ENCODE measurements at places on chromosomes 12 and 14. TPM values are rescaled to one million over a fixed set of nuclear protein-coding genes. Genes with fewer than 3 reads are reported as not detected.

DNA sequence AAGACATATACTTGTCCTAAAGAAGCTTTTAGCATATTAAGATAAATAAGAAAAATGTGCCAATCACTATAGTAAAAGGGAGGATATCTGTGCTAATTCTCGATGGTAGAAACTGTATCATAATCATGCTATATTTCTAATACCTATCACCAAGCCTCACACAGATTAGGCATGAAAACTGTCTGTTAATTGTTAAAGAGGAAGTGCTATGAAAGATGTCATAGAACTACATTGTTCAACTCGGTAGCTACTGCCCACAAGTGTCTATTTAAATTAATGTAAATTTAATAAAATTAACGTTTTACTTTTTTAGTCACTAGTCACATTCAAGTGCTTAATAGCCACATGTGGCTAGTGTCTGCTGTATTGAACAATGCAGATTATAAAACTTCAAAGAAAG is 77.5 kb upstream of the KICS2 start:
- DNase-seq: no peak

DNA sequence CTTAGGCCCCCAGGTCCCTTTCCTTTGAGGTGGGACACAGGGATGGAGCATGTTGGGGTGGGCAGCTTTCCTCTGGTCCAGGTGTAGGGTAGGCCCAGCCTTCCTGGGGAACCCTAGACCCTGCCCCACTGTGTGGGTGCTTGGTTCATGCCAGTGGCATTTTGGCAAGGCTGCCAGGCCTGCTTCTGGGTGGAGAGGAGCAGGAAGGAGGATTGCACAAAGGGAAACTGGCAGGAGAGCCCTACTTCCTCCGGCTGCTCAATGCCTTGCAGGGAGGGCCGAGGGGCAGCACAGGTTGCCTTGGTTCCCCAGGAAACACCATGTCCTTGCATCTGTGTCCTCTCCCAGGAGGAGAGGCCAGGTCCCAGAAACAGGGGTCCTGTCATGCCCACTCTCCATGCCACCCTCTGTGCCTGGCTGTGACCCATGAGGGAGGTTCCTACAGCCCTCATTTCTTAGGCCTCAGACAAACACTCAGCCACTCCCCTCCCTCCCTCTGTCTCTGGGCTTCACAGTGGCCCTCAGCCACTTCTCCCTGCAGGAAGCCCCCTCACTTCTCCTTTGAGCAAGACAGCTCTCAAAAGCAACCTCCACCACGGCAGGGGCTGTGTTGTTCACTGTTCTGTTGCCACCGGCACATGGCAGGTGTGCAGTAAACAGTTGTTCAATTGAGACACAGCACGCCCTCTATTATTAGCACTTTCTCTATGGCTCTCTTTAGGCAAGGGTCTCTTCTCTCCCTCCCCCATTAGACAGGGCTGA is 6.8 kb upstream of the KRT80 start:
- peak; percentile 73 for DNase-seq

DNA sequence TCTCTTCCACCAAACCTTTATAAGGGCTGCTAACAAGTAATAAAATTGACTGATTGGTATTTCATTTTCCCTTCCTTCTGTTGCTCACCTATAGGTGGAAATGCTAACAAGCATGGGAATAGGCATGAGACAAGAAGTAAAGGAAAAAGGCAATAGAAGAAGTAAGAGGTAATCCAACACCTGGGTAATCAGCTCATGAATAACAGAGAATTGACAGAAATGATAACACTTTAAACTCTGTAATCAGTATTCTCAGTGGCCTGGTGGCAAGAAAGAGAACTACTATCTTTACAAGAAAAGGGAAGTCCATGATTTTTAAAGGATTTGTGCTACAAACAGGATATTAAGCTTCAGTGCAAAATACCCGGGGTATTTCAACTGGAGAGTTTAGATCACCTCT is 737.8 kb downstream of the RERGL start:
- no peak for DNase-seq

The PTPRR gene
- total RNA-seq: 15.5 TPM

DNA sequence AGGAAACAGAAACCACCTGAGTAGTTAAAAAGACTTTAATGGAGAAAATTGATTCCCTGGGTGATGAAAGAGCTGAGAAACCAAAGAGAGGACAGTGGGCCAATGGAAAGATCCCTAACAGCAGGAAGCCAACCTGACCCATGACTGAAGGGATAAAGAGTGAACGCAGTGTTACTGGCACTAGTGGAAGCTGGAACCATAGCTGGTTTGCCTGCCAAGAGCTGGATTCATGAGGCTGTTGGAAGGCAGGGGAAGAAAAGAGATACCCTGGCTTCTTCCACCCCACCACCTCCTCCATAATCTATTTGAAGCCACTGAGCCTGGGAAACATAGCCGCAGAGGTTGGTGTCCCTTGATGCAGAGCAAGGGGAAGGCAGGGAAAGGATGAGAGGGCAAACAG is 125.5 kb upstream of the PRKD1 start:
- DNase-seq: no peak

The ST8SIA1 gene
- total RNA-seq: 1.6 TPM

The MMP17 gene
- 40.1 TPM for total RNA-seq

DNA sequence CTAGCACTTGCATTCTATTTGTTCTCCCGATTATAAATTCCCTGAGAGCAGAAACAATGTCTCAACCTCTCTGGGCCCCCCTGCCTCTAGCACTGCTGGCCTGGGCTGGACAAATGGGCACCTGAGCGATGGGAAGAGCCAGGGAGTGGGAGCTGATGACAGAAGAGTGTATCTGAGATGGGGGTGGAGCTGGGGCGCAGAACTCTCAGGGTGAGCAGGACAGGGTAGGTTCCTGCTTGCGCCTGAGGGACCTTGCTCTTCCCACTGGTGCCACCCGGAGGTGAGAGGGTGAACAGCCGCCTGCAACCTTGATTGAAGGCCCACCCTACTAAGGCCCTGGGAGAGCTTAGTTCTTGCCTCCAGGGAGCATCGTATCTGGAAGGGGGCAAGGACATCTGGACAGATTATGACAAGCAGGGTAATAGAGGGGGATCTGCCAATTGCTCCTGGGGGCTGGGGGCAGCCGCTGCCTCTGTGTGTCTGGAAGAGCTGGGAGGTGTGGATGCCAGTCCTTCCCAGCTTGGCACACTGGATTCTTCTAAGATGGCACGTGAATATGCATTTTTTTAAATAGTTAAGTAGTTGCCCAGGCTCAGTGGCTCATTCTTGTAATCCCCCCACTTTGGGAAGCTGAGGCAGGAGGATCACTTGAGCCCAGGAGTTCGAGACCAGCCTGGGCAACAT is 43.0 kb upstream of the TSPAN9 start:
- DNase-seq: peak; percentile 96

GRCh38 chr12:132012919-132013568 is 63.3 kb downstream of the EP400 start:
- DNase-seq: no peak

- DNase-seq: no peak
Measured at GRCh38 chr12:89878950-89879349, 170.3 kb upstream of the ATP2B1 start.

GRCh38 chr12:93954166-93955112 is 193.9 kb upstream of the PLXNC1 start:
- DNase-seq: peak; percentile 19

DNA sequence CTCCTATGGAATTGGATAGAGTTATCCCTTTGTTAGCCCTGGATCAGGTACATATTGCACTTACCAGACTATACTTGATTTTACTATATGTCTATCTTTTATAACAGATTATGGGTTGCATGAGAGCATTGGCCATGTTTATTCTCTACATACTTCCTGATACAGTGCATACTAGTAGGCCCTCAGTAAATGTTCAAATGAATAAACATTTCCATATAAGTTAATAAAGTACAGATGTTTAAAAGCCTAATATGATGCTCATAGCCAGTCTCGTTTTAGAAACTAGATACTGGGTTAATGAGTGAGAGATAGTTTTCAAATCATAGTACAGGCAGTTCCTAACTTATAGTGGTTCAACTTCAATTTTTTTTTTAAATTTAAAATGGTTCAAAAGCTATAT is 39.5 kb upstream of the TOMM20L start:
- DNase-seq: no peak

DNA sequence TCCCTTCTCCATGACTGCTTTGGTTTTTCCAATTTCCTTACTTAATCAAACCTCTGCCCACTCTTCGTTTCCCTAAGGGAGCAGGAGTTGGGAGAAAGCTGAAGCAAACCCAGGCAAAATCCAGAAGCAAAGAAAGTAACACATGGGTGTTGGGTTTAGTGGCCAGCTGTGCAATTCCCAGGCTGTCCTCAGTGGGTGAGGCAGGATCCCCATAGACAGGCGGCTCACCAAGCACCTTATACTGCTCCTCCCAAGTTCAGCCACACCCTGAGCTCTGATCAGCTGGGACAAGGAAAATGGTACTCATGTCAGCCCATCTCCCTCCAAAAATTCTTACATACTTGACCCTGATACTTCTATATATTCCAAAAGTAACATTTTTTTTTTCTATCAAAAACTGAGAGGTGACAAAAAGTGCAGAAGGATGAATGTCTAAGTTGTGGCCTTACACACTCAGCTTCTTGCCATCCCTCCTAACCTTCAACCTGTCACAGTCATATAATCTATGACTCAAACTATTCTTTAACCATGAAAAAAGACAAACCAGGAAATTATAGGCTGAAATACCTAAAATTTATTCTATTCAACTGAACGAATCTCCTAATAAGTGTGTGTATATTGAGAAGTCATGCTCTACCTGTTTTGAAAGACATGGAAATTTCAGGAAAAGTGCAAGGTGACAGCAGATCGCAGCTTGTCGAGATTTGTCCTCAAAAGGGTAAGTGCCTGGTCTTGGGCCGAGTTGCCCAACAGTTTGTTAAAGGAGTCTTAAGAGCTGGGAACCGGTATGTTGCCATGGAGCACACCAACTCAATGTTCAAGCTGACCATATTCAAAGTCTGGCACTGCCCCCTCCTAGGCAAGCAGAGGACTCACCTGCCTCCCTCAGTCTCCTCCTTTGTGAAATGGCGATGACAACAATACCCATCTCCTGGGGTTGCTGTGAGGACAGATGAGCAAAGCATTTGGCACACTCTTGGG is 17.6 kb upstream of the ZFP36L1 start:
- no peak for DNase-seq

DNA sequence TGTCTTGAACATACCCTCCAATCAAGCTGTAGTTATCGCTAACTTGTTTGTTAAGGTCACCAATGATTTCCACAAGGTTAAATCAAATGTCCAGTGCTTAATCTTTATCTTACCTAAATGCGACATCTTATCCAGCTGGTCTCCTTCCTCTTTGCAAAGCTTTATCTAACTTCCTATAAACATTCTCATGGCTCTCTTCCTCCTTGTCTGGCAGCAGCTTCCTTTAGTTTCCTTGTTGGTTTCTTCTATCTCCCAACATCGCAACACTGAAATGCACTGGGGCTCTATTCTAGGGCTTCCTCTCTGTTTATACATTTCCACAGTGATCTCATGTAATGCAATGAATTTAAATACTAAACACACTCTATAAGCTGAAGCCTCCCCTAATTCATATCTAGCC is 28.7 kb downstream of the UBE2N start:
- DNase-seq: no peak

The OR4K1 gene
- total RNA-seq: not detected

The HCAR2 gene
- total RNA-seq: not detected

- no peak for DNase-seq
Measured at GRCh38 chr12:15488481-15488880, 166.2 kb downstream of the PTPRO start.

DNA sequence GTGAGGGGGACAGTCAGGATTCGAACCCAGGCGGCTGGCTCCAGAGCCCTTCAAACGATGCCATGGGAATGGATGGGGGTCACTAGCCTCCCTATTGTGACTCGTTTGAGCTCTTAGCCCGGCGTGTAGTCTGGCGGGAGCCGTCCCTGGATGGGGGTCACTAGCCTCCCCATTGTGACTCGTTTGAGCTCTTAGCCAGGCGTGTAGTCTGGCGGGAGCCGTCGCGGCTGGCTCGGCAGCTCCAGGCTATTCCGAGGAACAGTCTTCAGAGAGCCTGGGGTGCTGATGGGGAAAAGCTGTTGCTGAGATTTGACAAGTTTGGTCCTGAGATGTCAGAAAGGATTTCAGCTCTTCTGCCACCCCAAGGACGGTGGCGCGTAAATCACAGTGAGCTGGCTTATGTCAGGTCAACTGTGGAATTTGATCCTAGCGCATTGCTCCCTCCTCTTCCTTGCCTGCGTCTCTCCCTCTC is 58.3 kb downstream of the CALM1 start:
- no peak for DNase-seq

The ACSS3 gene
- 5.8 TPM for total RNA-seq

GRCh38 chr14:72057701-72058285 is 125.6 kb downstream of the RGS6 start:
- DNase-seq: no peak

DNA sequence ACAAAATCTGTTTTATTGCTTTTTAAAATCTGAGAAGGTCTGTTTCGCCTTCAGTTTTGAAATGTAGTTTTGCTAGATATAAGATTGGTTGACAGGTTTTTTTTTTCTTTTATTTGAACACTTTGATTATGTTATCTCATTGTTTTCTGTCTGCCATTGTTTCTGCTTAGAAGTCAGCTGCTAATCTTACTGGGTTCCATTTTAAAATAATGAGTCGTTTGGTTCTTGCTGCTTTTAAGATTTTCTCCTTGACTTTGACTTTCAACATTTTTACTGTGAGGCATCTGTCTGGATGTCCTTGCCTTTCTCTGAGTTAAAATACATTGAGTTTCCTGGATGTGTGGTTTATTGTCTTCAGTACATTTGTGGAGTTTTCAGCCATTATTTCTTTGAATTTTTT is 56.7 kb downstream of the ADIPOR2 start:
- no peak for DNase-seq

- no peak for DNase-seq
Measured at GRCh38 chr14:84065811-84066210, 1464.1 kb upstream of the FLRT2 start.

DNA sequence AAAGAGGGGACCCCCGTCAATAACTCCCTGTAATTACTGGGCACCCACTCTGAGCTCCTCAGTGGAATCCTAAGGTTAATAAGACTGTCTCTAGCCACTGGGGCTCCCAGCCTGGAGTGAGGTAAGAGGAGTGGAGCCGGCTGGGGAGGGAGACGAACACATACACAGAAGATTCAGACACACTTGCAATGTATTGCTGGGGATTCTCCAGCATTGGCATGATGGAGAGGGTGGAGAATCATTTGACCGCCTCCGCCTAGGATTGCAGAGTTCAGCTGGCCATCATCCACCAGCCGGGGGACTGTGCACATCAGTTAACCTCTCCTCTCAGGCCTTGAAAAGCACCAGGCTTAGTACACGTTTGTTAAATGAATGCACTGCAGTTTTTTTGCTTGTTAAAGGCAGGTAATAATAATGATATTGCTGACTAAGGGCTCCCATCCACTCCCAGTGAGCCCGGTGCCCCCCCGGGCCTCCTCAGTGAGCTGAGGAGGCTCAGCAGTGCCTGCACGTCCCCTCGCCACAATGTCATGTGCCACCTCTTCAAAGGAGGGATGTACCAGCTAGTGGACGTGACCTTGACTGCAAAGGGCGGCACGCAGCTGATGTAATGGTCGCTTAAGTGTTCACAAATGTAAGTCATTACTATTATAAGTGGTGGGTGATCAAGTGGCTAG is 20.3 kb upstream of the FAIM2 start:
- no peak for DNase-seq

The ZDHHC22 gene
- total RNA-seq: 0.40 TPM

GRCh38 chr14:100967930-100968329 is 64.4 kb upstream of the RTL1 start:
- DNase-seq: peak; percentile 19

The LMNTD1 gene
- not detected for total RNA-seq

- peak; percentile 43 for DNase-seq
Measured at GRCh38 chr12:30440826-30441602, 254.7 kb downstream of the IPO8 start.

The FLVCR2 gene
- total RNA-seq: 53.8 TPM

The RD3L gene
- not detected for total RNA-seq

GRCh38 chr12:104562763-104563162 is 106.0 kb downstream of the CHST11 start:
- no peak for DNase-seq
